ENCODE measurements at places on chromosomes 3 and 15. TPM values are rescaled to one million over a fixed set of nuclear protein-coding genes. Genes with fewer than 3 reads are reported as not detected.

PRTG gene
- total RNA-seq, result 0.19 TPM

ACKR2 gene
- 10.1 TPM for total RNA-seq

DNA sequence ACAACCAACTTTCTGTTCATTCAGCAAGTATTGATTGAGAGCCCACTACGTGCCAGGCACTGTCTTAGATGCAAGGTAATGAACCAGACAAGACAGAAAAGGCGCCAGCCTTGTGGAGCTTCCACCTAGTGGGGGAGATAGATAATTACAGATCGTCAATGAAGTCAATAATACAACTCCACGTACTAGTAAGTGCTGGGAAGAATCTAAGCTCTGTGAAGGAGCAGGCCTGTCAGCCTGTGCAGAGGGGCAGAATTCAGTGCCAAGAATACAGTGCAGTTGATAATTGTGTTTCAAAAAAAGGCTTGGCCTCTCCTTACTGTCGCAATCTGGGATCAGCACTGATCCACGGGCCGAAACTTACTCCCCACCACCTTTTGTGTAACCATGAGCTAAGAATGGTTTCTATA, 186.3 kb downstream of the FEZF2 start:
- H3K4me3 ChIP-seq, result no peak overlapping the region
- H3K4me1 ChIP-seq, result no peaks in the 10 kb centered on the region
- H3K27me3 ChIP-seq, result no peaks in the 10 kb centered on the region
- no peak for DNase-seq
- H3K36me3 ChIP-seq, result no peaks in the 10 kb centered on the region

GRCh38 chr3:52373676-52374075, 57.6 kb downstream of the DNAH1 start:
- H3K4me1 ChIP-seq, result no peaks in the 10 kb centered on the region
- no peaks in the 10 kb centered on the region for H3K27me3 ChIP-seq
- no peak overlapping the region for H3K4me3 ChIP-seq
- no peaks in the 10 kb centered on the region for H3K36me3 ChIP-seq

GRCh38 chr15:59632714-59633113, 21.1 kb downstream of the GCNT3 start:
- H3K4me1 ChIP-seq, result no peaks in the 10 kb centered on the region
- H3K27ac ChIP-seq, result no peak overlapping the region
- DNase-seq, result no peak
- H3K36me3 ChIP-seq, result peaks cover 5% of the 10 kb centered on the region

All from Peyer's patch (tissue), 4 donors.